ENCODE measurements at places on chromosomes 1 and 21.

- no peak for DNase-seq
Measured at GRCh38 chr1:235240960-235241359, 79.9 kb upstream of the RBM34 start.

- DNase-seq, result no peak
Measured at GRCh38 chr21:36310016-36310415, 10.0 kb upstream of the MORC3 start.

DNA sequence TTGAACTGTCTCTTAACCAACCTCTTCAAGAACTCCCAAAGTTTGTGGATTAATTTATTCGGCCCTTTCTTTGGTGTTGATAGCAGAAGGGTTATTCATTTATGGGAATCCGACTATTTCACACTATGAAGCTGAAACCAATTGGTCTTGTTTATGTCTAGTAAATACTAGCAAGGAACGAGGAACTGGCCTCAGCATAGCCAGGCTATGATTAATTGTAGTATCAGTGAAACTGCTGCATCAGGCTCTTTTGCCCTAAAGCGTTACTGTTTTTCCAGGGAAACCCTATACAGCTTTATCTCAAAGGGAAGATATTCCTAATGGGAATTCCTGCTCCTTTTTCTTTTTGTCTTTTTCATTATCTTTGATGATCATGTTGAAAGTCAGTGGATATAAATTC is 35.1 kb downstream of the CLEC20A start:
- no peak for DNase-seq

DNA sequence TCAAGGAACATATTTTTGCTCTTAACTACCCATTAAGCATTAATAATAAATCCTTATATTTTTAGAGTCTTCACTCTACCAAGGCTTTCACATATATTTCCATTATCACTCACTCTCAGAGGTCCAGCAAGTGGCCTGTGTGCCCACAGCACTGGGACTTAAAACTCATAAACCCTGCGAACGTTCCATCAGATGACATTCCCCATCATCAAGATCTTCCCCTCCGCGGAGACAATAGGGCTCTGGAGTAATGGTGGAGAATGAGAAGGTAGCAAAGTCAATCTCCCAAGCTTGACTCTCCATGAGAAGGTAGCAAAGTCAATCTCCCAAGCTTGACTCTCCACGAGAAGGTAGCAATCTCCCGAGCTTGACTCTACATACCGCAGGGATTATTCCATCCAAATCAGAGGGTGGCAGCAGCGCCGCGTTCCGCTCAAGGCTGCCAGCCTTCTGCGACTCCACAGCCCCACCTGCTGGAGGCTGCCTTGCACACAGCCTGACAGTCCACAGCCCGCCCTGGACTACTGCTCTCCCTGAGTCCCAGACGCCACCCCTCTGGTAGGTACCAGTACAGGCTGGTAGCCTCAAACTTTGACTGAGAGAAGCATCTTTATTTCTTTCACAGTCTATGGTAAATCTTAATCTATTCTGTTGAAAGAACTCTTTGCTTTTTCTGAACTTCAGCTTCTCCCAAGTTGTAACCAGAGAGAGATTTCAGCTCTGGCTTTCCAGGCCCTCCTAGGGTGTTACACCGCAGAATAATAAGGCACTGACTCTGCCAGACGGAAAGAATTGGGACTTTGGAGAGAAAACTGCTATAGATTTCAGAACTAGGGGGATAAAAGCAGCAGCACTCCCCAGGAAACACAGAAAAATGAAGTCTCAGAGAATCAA is 26.4 kb upstream of the CTTNBP2NL start:
- peak; percentile 72 for DNase-seq

- no peak for DNase-seq
Measured at GRCh38 chr1:102879439-102879993, 228.8 kb downstream of the COL11A1 start.

GRCh38 chr1:15304708-15305467 is 57.9 kb downstream of the FHAD1 start:
- peak; percentile 42 for DNase-seq

GRCh38 chr1:173362543-173362942 is 114.6 kb upstream of the PRDX6 start:
- no peak for DNase-seq

- peak; percentile 55 for DNase-seq
Measured at GRCh38 chr1:42913426-42914091, 45.1 kb downstream of the SLC2A1 start.

GRCh38 chr1:27528818-27529703 is 39.1 kb upstream of the WASF2 start:
- peak; percentile 91 for DNase-seq

DNA sequence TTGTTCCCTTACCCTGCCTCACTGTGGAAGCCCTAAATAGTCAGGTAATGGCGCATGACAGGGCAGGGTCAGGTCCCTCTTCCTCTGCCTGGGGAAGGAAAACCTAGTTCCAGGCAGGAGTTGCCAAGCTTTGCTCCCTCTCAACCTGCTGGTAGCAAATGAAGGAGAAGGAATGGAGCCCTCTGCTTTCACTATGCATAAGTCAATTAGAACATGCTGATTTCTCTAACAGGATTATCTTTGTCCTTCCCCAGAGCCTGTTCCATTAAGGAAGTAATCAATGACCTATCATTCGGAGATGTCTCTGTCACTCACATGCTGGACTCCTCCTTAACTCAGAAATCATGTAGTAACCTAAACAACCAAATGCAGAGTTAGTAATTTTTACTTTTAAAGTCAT is 161.8 kb upstream of the NFIA start:
- no peak for DNase-seq

GRCh38 chr1:240811256-240811655 is 199.3 kb upstream of the GREM2 start:
- DNase-seq, result no peak

- DNase-seq, result no peak
Measured at GRCh38 chr1:61708953-61709907, 15.7 kb downstream of the TM2D1 start.

- DNase-seq, result no peak
Measured at GRCh38 chr1:211099393-211099792, 34.6 kb downstream of the KCNH1 start.

DNA sequence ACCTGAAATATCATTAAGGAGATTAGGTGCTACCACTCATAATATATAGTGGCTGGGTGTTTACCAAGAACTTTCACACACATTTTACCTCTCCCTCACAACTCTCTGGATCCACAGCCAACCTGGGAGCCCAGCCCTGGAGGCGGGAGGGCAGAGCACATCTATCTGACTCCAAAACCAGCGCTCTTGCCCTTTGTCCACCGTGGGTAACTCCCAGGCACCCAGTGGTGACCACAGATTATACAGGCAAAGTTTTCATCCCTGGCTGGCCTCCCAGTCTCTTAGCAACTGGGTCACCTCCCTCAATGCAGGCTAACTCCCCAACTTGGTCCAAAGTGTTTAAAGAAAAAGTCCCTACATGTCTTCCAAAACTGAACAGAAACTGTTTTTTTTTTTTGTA is 2.4 kb downstream of the PAQR7 start:
- DNase-seq, result no peak

DNA sequence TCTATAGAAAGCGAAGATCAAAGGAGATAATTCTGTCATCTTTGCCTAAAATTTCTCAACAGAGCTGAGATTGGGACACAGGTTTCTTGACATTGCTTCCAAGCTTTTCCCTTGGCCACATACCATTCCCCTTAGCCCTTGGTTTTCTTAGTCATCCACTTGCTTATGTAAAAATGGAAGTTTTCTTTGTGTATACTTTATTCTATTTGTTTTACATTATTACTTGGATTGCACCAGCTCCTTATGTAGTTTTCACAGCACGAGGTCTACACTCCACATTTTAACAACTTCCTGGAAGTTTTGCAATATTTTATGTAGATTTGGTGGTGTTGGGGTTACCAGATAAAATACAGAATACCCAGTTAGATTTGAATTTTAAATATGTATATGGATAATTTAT is 129.8 kb downstream of the PLA2G4A start:
- no peak for DNase-seq

DNA sequence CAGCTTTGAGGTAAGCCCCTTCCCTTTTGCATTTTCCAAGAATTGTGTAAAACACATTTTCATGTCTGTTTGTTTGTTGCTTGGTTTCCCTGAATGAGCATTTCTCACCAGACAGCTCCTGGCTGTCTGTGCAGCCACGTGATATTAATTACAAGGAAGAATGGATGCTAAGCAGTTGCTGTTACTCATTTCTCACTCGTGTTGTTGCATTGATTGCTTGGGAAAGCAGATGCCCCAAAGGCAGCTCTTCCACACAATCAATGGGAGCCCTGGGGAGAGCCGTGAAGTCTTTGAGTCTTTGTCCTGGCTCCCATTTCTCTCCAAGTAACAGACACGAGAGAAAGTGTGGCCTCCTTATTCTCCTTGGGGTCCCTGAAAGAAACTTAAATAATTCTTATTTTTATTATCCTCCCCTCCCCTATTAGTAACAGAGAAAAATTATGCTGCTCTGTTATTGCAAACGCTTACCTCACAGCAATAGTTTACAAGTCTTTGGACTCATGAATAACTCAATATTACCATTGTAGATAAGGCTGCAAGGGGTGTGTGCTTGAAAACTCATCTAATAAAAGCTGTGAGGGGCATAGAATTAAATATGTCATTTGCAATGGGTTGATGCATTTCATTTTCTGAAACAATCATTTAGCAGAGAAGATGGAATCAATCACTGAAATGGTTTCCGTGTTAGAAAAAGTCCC is 127.7 kb upstream of the CAMK1G start:
- DNase-seq, result no peak

DNA sequence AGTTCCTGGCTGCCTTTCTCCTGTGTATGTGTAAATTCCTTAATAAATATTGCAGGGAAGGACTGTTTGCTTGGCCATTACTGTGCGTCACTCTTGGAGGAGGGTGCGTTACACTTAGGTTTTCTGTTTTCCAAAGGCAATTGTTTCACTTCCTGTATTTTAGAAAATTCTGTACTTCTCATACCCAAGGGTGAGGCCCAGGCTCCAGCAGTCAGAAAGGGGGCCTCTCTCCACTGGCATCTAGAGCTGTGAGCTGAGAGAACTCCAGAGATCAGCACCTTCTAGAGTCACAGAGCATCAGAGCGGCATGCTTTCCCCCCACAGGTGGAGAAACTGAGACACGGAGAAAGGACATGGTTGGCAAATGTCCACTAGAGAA is 27.0 kb upstream of the ZFP69B start:
- DNase-seq, result no peak

GRCh38 chr1:171784784-171785183 is 3.3 kb downstream of the METTL13 start:
- no peak for DNase-seq

DNA sequence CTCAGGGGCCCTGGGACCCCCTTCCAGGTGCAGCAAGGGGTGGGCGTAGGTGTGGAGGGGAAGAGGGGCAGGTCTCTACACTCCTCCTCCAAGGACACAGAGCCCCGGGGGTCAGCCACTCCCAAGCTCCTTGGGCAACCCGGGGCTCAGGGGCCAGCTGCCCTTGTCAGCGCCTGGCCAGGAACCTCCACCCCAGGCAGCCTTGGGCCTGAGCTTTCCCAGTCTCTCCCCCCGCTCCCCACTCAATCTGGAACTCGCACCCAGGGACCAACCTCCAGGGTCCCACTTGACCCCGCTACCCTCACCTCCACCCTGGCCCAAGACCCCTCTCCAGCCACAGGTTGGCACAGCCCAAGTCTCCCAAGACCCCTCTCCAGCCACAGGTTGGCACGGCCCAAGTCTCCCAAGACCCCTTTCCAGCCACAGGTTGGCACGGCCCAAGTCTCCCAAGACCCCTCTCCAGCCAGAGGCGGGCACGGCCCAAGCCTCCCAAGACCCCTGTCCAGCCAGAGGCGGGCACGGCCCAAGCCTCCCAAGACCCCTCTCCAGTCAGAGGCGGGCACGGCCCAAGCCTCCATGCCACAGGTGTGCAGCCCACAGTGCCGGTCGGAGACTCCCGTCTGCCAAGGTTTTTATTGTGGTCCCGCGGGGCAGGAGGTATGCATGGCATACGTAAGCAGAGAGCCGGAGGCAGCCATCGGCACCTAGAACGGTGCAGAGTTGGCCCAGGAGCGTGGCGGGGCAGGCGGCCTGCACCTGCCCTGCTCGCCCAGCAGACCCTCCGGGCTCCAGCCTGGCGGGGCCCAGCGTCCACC is 3.0 kb downstream of the TNFRSF4 start:
- no peak for DNase-seq

DNA sequence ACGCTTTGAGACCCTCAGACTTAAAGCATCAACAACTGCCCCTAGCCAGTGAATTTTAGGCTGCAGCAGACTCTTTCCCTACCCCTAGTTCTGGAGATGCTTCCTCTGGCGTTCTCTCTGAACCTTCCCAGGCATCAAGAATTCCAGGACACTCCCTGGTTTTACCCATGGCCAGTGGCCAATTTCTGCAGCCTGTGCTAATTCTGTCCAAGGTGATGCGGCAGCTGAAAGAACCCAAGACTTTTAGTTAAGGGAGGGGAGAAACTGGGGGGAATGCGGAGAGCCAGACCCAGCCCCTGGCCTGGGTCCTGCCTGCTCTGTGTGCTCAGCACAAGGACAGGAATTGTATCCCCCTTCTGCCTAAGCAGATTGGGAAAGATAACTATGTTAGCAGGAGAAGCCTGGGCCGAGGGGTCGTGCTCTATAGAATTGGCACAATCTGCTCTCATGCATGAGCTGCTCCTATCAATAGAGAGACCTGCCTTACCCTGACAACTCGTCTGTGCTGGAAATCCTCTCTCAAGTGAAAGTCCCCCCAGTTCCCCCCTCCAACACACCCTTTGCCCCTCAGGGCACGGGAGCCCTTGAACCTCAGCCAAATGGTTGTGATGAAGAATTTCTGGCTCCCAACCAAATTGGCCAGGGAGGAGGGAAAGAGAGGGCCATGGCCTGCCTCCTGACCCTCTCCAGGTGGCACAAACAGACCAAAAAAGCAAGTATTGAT is 5.4 kb upstream of the GJA8 start:
- peak; percentile 30 for DNase-seq

DNA sequence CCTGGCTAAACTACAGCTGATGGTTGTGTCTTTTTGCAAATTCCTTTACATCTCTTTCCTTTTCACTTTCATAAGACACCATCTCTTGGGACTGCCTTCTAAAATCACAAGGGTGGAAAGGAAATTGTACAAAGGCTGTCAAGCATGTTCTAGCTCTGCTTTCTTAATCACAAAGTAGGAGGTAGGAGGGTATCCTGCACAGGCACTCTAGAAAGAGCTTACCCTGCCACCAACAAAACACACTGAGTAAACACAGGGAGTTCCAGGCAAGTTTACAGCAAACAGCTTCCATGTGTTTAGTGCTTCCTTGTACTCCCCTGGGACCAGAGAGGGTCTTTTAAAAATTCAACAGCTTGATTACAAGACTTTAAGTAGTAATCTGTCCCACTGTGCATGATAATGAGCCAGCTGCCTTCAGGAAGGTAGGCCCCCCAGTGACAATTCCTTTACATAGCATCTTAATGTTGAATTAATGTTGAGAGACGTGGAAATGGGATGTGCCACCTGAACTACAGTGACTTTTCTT is 2.4 kb downstream of the PLPP3 start:
- no peak for DNase-seq
